Cortex of kidney (tissue), 1 donor: ENCODE measurements at places on chromosomes 4 and X.

GRCh38 chr4:160265014-160265413 is 1162.1 kb downstream of the RAPGEF2 start:
- no peak for DNase-seq

- no peak for DNase-seq
These were observed 5.7 kb downstream of the IL2 start for GRCh38 chr4:122450847-122451246.

- no peak for DNase-seq
These were observed 112.5 kb upstream of the BMP3 start for GRCh38 chr4:80918004-80918403.

- DNase-seq = no peak
These were observed 7.2 kb upstream of the LNX1 start for GRCh38 chr4:53598483-53598882.

DNA sequence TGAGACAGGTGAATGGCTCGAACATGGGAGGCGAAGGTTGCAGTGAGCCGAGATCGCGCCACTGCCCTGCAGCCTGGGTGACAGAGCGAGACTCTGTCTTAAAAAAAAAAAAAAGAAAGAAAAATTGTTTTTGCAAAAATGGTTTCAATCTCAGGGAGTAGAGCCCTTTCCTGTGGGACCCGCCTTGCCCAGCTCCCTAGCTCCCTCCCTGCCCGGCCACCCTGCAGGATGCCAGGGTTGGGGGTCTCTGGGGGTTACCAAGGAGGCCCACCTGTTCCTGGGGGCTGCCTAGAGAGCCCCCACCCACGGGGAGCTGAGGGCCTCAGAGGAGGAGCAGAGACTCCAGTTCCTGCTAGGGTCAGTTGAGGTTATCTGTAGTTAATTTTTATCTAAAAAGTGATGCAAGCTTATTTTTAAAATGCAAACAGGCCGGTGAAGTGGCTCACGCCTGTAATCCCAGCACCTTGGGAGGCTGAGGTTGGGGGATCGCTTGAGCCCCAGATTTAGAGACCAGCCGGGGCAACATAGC is 18.7 kb upstream of the PLCXD1 start:
- DNase-seq = no peak

DNA sequence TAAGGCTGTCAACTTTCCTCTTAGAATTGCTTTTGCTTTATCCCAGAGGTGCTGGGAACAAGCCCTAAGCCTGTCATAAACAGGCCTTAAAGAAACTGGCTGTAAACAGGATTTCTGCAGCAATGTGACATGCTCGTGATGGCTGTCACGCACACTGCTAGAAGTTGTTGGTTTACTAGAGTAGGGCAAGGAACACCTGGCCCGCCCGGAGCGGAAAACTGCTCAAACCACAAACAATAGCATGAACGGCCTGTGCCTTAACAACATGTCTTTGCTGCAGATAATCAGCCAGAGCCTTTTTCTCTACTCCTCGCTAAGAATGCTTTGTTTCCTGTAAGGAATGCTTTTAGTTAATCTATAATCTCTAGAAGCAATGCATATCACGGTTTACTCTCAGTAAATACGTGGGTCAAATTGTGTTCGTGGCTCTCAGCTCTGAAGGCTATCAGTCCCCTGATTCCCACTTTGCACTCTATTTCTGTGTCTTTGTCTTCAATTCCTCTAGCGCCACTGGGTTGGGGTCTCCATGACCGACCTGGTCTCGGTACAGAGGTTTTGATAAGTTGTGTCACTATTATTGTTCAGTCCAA is 318.3 kb downstream of the GLUD2 start:
- no peak for DNase-seq

GRCh38 chr4:83238393-83239248 is 46.0 kb downstream of the COQ2 start:
- DNase-seq = no peak

DNA sequence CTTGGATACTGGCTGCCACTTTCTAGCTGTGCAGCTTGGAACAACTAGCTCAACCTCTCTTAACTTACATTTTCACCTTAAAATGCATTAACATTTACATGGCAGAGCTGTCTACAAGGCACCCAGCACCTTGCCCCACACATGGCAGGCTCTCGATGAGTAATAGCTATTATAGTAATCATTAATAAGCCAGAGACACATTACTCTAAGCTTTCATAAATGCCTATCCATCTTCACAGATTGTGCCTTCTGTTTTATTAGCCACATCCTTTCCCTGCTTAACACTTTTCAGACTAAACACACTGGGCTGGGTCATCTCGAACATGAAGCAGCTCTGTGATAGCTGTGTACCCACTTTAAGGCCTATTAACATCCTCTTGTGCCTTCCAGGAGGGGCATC is 83.8 kb upstream of the UCP1 start:
- DNase-seq = no peak

DNA sequence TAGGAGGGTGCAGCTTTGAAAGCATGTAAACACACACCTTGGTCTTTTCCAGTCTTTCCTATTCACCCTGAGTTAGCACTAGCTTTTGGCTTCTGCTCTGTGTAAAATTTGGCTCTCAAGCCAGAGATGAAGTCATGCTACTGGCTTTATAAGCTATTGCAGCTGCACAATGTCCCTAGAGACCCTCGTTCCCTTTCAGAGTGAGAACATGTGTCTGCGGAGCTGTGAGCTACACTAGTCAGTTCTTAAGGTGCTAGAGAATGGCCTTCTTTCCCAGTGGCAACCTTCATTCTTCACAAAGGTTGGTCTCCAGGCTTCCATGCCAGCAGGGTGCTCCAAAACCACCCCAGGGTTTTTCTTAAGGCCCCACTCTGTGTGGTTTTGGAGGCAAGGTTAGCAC is 199.1 kb downstream of the SPATA18 start:
- DNase-seq = no peak

DNA sequence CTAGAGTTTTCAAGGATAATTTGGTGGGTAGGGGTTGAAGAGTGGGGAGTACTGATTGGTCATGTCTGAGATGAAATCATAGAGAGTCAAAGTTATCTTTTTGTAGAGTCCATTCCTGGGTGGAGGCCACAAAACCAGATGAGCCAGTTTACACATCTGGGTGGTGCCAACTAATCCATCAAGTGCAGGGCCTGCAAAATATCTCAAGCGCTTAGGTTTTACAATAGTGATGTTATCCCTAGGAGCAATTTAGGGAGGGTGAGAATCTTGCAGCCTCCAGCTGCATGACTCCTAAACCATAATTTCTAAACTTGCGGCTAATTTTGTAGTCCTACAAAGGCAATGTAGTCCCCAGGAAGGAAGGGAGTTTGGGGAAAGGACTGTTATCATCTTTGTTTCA is 988.3 kb upstream of the LCORL start:
- DNase-seq = no peak

DNA sequence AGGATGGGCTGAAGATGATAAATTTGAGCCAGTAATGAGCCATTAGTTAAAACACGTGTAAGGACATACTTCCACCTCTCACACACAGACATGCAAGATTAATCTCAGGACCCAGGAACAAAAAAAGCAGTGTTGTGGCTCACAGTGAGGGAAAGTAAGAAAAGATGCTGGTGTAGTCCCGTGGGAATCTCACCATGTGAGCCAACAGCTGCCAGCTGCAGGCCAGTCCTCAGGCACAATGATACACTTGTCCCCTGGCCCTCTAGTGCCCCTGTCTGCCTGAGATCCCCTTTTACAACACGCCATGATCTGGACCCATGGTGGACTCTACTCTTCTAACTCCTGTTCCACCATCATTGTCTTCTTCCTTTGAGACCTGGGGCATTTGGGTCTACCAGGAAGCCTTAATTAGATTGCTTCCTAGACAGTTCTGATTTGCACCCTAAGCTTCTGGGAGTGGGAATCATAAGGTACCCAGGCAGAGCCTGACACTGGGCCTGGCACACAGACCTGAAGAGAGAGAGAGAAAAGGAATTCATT is 194.7 kb downstream of the STIM2 start:
- no peak for DNase-seq

DNA sequence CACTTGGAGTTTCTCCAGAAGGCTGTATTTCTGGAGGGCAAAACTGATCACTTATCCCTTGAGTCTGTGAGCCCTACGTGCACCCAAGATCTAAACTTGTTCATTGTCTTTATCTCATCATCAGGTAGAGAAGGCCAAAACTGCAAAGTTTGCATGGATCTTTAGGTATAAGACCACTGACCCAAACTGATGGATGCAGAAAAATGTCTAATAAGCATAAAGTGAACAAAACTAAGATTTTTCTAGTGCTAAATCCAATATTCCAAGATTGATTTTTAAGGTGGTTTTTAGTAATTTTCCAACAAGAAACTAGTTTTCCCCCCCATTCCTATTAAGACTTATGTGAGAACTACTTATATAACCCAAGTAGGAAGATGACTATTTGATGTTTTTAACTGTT is 2.0 kb downstream of the TMSB15A start:
- DNase-seq = no peak

DNA sequence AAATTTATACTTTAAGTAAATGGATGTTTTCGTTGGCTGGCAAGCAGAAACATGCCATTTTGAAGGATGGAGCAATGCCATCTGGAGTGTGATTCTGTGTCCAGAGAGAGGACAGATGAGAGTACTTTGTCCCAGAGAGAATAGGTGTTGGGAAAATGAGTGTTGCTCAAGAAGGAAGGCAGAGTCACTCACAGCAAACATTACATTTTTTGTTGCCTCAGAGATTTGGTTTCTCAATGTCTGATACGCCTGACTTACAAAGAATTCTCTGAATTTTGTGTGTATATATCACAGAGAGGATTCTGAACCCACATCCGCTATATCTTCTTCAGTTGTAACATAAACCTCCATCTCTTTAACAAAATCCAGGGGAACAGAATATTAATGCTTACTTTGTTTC is 102.8 kb upstream of the PCDH18 start:
- no peak for DNase-seq

DNA sequence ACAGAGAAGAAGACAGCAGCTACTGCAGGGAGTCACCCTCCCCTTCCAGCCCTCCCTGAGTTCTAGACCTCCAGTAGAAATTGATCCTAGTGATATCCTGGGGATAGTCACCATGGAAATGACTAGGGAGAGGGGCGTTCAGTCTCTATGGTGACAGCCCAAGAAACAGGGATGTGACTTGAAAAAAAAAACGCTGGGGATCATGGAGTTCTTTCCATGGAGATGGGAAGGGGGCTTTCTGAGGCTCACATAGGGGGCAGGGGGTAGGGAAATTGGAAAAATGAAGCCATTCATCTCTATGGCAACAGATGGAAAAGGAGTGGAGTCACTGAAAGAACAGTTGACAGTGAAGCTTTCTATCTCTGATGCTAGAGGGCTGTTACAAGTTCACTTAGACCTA is 28.0 kb upstream of the IGBP1 start:
- no peak for DNase-seq

DNA sequence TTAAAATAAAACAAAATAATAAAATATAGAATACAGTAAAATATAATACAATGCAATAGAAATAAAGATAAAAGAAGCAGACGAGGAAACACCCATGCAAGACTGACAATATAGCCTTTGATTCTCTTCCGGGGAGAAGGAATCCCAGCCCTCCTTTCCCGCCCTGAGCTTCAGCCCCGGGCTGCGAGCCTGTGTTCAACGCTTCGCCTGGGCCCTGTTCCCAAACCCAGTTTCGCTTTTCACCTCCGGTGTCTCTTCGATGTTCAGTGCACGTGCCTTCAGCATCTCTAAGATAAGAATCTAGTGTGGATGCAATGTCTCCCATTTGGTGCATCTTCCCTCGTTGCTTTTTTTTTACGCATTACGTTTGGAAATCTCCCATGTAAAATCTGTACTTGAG is 38.4 kb upstream of the ARSD start:
- no peak for DNase-seq

DNA sequence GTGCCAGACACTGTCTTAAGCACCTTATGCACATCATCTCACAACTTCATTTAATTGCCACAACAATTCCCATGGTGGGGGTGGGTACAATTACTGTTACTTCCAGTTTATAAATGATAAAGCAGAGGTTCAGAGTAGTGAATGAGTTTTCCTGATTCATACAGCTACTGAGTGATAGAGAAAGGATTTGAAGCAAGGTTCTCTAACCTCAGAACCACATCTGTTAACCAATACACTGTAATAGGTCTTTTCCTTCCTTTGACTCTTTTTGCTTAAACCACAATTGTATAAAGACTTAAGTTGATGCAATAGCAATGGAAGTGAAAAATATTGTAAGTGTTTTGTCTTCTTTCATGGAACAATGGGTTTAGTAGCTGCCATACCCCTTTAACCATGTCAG is 43.5 kb upstream of the PAK3 start:
- no peak for DNase-seq

DNA sequence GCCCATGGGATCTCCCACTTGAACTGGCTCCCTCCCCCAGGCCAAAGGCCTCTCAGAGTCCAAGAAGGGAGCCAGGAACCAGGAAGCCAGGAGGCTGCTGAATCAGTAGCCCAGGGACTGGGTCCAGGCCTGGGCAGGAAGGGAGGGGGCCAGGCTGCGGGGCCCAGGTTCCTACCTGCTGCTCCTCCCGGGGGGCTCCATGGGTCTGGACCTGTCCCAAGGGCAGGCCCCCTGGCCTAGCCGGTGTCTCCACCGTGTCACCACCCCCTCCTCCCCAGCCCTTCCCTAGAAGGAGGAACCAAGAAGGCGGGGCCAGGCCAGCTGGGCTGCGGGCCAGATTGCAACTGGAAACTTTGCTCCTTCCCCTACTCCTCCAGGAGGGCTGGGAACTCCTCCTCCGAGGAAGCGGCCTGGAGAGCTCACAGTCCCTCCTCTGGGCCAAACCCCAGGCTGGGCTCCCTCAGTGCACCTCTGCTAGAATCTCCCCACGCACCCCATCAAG is at the start of gene IQSEC2:
Gene IQSEC2, minus strand, starts transcription at position 264 of the 502 bp plus-strand sequence.
- DNase-seq = no peak

DNA sequence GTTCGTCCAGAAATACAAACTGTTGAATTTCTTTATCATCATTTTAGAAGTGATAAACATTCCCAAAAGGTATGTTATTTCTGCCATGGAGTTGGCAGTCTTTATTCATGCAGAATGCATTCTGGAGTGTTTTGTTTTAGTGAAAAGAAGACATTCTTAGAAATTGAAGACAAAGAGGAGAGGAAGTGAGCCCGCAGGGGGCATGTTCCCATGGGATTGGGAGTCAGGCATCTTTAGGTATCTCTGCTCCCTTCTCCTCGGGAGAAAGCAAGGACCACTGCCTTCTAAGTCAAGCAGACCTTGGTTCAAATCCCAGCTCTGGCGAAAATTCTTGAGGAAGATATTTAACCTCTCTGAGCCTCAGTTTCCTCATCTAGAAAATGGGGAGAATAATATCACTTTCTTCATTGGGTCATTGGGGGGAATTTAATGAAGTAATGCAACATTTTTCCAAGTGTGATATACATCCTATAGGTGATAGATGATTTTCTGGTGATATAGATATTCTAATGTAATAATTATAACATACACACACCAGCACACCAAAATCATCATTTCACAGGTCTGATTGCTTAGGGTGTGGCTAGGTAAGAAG is 26.5 kb upstream of the CHRNA9 start:
- DNase-seq = no peak
